ENCODE measurements at places on chromosomes 6 and 20. TPM values are rescaled to one million over a fixed set of nuclear protein-coding genes. Genes with fewer than 3 reads are reported as not detected.

The MYCT1 gene
- polyA plus RNA-seq, result 11.3 TPM

The CCR6 gene
- 16.1 TPM for polyA plus RNA-seq

The ZNF335 gene
- 17.8 TPM for polyA plus RNA-seq

The KIAA1755 gene
- 7.3 TPM for polyA plus RNA-seq

GRCh38 chr20:24081077-24081476, 92.5 kb upstream of the GGTLC1 start:
- no peak for DNase-seq

DNA sequence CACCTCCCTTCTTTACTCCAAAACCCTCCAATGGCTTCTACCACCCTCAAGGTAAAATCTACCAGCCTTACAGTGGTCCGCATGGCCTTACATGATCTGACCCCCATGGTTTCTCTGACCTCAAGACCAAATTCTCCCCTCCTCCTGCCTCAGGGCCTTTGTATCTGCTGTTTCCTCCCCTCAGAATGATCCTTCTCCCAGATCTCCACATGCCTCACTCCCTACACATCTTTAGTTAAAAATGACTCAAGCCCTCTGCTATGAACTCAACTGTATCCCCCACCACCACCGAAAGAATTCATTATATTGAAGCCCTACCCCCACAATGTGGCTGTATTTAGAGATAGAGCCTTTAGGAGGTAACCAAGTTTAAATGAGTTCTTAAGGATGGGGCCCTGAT, 4.1 kb downstream of the SLC23A2 start:
- no peak for DNase-seq

- no peak for DNase-seq
These were observed 25.2 kb upstream of the GTSF1L start for GRCh38 chr20:43752051-43752360.

DNA sequence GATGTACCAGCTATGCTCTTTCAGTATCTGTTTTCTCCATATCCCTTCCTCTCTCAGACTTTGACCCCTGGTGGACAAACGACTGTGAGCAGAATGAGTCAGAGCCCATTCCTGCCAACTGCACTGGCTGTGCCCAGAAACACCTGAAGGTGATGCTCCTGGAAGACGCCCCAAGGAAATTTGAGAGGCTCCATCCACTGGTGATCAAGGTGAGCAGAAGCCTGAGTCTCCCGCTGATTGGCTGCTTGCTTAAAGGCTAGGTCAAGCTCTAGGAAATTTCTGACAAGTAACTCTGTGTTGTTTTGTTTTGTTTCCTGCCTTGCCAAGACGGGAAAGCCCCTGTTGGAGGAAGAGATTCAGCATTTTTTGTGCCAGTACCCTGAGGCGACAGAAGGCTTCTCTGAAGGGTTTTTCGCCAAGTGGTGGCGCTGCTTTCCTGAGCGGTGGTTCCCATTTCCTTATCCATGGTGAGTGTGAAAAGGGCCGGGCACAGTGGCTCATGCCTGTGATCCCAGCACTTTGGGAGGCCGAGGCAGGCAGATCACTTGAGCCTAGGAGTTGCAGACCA, 28.6 kb downstream of the C6orf89 start:
- DNase-seq, result no peak

All from spleen (tissue), 13 donors.